Activated T-cell treated with anti-CD3 and anti-CD28 coated beads, Interleukin-2, amount 50 U/mL, for 24 hours (primary cell): ENCODE measurements at places on chromosomes 4 and X.

GRCh38 chr4:104559502-104559901 is 64.8 kb upstream of the CXXC4 start:
- no peak for DNase-seq

GRCh38 chrX:69083361-69083760 is 81.9 kb downstream of the PJA1 start:
- no peak for DNase-seq

- DNase-seq: no peak
Observed at GRCh38 chrX:24782011-24782410, 88.3 kb downstream of the POLA1 start.

DNA sequence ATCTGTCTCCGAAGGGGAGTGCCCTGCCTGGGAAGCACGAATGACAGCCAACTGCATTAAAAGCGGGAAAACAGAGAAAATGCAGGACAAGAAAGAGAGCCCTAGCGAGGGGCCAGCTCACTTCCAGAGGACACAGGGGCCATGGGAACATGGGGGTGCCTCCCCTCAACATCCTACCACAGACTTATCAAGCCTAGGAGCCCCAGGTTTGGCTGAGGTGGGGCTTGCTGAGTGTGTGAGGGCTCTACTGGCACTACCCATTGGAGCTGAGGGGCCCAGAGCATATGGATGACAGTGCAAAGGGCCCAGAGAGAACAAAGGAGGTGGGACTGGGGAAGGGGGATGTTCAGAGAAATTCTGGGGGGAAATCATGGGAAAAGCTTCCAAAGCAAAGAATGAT is 101.8 kb downstream of the PJA1 start:
- no peak for DNase-seq

GRCh38 chrX:56233682-56234081 is 1.5 kb downstream of the KLF8 start:
- no peak for DNase-seq

- no peak for DNase-seq
Observed at GRCh38 chr4:128552586-128552907, 257.0 kb upstream of the JADE1 start.

GRCh38 chr4:57194068-57194611 is 84.0 kb upstream of the IGFBP7 start:
- DNase-seq: no peak

DNA sequence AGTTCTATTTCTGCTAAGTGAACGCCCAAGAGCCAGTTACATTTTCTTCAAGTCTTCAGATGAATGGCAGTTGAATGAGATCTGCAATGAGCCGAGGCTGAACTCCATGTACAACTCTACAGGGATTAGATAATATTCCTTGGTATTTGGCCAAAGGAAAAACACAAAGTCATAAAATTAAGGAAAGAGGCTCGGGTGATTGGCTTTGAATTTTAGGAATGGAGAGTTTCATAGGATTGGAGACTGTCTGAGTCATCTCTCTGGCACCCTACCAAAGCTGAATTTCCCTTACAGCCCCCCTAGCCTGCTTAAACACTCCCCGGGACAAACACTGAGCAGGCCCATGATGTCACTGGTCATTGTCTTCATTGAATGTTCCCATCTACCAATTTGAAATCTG is 188.0 kb upstream of the C1QTNF7 start:
- no peak for DNase-seq

DNA sequence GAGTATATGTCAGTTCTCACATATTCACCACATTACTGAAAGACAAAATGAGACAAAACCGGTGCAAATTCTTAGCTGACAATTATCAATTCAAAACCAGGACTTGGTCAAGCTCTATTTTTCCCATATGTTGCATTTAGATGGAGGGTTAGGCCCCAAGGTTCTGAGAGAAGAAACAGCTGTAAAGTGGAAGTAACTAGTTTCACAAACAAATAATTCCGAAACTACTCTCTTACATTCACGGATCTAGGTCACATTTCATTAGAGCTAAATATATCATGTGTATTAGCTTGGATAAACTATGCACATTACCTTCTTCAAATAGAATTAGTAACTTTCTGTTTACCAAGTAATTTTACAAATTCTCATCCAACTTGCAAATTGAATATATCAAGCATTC is 3.7 kb upstream of the GABRA2 start:
- no peak for DNase-seq

DNA sequence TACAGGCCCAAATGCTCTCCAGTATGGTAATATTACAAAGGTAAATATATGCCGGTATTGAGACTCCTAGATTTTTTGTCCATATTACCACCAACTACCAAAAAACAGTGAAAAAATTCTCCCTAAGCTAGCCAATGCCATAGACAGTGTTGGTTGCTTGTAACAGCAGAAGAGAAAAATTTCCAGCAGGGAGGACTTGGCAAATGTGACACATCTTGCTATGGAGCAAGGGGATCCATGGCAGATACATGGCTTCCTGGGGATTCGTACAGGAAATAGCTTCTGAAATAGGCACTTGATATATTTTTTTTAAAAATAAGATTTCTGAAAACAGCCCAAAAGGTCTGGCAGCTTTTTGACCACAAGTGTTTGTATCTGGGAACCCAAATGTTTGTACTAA is 14.6 kb downstream of the SLITRK4 start:
- DNase-seq: no peak

- no peak for DNase-seq
Observed at GRCh38 chr4:139243448-139244365, 36.3 kb downstream of the MGARP start.

DNA sequence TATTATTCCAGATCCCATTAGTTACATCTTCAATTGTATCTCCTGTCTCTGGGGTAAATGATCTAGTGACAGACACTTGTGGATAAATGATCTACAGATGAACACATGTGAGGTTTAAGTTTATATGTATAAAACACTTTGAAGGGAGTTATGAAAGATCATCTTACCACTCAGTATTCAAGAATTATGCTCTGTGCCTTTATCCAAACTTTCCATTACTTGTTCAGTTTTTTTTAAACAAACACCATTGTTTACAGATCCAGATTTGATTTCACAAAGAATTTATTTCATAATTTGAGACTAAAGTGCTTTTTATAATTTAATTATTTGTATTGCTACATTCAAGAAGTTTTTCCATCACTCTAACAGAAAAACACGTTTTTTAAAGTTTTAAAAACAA is 142.5 kb downstream of the HHIP start:
- no peak for DNase-seq

- DNase-seq: peak; percentile 65
Observed at GRCh38 chrX:71181558-71181909, 36.9 kb downstream of the NLGN3 start.
